NCI-H226 (cell line): ENCODE measurements at places on chromosomes 13 and 19.
A peak's percentile ranks its signal among the peaks of the same experiment; 100 is the strongest.

GRCh38 chr19:2327773-2328400 lies 499 bp downstream of the LSM7 start:
- DNase-seq, result peak; percentile 63

DNA sequence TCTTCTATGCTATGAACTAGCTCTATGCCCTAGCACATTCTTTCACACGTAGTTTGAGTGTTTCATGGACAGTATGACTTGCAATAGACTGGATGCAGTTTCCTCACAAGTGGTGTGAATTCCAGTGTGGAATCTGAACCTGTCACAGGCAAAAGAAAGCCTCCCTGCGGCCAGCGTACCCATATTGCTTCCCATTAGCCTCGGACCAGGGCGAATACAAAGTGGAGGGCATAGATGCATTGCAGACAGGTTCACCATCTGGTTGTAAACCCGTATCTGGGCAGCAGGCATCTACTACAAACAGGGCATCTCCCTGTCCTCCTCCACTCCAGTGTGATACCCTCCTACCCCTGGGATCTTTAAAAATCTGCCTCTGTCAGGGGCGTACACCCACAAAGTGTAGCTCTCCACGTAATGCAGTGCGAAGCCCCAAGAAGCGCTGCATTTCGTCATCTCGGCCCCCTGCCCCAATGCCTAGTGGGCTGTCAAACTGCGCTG lies 1.4 kb upstream of the CIC start:
- DNase-seq, result no peak

- DNase-seq, result peak; percentile 83
These were observed 76.2 kb upstream of the TNFSF11 start for GRCh38 chr13:42497798-42498197.

- no peak for DNase-seq
These were observed 58.8 kb upstream of the UBL3 start for GRCh38 chr13:29909081-29909730.

GRCh38 chr13:111460548-111461444 lies 140.4 kb downstream of the TEX29 start:
- peak; percentile 6 for DNase-seq

DNA sequence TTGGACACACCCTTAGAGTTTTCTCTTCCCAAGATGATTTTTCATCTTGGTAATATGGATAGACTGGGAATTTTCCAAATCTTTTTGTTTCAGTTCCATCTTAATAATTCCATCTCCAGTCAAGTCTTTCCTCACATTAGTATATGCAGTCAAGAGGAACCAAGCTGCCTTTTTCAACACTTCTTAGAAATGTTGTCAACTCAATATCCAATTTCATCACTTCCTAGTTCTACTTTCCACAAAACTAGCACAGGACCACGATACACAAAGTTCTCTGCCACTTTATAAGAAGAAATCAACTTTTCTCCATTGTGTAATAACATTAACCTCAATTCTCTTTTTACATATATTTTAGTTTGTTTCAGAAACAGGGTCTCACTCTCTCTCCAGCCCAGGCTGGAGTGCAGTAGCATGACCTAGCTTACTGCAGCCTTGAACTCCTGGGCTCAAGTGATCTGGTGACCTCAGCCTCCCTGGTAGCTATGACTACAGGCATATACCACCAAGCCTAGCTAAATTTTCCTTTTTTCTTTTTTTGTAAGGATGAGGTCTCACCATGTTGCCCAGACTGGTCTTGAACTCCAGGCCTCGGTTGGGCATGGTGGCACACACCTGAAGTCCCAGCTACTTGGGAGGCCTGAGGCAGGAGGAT lies 15.5 kb downstream of the ZNF443 start:
- DNase-seq, result no peak

DNA sequence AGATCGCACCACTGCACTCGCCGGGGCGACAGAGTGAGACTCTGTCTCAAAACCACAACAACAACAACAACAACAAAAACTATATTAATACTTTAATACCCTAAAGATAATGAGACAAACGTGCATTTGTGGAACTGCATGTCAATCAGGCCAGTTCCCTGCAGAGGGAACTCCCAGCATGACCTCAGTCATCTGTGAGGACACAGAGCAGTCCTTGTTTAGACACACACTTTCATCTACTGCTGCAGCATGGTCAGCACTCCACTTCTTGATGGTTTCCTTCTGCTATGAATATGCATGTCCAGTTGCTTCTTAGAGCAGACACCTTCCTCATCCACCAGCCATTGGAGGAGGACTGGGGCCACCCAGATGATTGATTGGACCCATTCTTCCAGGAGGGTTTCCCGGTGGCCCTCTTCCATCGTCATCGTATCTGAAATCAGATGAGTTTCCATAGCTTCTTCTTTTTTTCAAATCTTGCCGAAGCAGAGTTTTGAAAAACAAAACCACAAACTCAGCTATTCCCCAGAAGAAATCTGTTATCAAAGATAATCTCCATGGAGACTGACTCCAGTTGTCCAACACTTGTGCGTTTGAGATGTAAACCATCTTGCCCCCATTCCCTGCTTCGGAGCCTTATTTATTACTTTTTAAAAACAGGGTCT lies 26.5 kb downstream of the ZNF607 start:
- DNase-seq, result no peak

DNA sequence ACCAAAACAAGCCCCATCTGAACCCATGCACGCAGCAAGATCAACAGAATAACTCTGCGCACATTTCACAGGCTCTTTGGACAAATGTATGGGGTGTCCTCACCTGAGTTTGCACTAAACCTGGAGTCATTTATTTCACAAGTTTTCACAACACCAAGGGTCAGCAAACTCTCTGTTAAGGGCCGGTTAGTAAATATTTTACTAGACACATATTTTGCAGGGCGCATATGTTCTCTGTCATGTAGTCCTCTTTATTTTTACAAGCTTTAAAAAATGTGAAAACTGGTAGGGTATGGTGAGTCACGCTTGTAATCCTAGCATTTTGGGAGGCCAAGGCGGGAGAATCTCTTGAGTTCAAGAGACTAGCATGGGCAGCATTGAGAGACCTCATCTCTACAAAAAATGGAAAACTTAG lies 45.5 kb upstream of the DPRX start:
- DNase-seq, result no peak

DNA sequence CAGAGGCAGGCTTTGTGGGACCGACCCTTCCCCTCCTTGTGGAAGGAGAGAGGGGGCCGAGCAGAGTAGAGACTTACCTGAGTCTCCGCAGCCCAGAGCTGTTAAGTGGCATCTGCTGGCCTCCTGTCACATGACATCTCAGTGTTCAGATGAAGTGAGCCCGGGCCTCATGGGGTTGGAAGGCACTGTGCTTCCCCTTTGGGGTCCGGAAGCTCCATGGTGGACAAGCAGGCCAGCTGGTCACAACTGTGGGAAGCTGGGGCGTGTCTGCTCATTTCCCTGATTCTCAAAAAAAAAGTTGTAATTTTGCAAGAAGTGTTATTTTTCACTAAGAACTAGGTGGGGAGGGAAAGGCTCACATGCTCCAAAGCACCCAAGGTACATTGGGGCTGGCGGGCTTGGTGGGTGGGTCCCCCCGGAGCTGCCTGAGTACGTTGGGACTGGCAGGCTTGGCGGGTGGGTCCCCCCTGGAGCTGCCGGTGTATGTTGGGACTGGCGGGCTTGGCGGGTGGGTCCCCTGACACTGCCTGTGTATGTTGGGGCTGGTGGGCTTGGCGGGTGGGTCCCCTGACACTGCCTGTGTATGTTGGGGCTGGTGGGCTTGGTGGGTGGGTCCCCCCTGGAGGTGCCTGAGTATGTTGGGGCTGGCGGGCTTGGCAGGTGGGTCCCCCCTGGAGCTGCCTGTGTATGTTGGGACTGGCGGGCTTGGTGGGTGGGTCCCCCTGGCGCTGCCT lies 18.2 kb upstream of the DCUN1D2 start:
- DNase-seq, result no peak

- no peak for DNase-seq
These were observed 15.2 kb upstream of the GJA3 start for GRCh38 chr13:20175907-20176652.

GRCh38 chr13:73765651-73766384 lies 368.4 kb downstream of the KLF12 start:
- no peak for DNase-seq

GRCh38 chr19:11337080-11337479 lies 2.4 kb downstream of the RAB3D start:
- DNase-seq, result no peak

DNA sequence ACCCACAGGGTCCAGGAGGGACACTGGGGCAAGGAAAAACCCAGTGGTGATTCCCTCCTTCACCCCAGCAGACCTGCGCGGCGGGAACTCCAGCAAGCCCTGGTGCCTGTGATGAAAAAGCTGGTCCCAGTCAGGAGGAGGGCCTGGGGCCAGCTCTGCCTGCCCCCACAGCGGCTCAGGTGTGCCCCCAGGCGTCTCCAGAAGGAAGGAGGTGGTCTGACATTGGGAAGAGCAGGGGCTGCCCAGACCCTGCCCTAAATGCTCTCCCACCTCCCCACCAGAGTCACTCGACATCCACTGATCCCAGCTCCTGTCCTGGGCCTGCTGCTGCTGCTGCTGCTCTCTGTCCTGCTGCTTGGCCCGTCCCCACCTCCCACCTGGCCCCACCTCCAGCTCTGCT lies 6.2 kb downstream of the PTH2 start:
- DNase-seq, result no peak

DNA sequence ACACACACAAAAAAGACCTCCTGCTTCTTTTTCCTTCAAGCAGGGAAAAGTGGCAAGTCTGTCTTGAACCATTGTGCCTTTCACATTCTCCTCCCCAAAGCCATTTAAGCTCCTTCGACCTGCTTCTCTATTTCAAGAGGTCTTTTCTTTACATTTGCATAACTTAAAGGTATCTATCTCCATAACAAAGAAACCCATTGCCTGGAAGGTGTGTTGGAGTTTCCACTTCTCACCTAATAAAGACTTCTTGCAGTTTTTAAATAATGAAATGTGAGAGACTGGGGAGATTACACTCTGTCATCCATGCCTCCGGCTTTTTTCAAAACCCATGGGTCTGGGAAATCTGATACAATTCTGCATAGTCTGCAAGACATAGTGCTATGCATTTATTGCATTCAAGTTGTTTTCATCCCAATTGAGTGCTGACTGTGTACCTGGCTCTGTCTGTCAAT lies 41.8 kb upstream of the NBEA start:
- DNase-seq, result no peak

DNA sequence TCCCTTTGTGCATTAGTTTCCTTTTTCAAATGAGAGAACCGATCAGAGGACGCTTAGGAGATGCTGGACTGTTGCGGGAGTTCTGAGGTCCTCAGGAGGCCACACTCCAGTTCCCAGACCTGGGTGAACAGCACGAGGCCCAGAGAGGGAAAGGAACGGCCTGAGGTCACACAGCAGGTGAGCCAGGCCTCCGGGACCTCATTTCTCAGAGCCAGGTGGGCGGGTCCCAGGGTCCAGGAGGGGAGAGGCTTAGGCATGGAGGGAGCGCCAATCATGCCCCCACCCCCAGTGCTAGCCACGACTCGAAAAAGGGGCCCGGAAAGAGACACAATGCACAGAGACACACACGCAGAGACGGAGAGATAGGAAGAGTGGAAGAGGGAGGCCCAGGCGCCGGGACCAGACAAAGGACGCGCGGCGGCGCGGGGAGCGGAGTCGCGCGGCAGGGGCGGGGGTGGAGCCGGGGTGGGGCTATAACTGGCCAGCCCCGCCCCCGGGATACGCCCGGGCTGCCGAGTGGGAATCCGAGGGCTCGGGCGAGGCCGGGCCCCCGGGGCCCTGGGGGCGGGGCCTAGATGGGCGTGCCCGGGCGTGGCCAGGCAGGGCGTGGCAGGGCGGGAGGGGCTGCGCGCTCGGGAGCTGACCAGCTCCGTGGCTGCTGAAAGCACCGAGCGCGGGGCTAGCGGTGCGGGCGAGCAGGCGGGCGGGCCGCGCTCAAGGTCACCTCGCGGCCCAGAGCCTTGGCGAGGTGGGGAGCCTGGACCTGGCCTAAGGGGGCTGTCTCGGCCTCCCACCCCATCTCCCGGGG lies 1.6 kb downstream of the ELAVL3 start:
- DNase-seq, result no peak

- DNase-seq, result no peak
These were observed 290.0 kb downstream of the KCTD12 start for GRCh38 chr13:76596216-76596615.

GRCh38 chr19:16406356-16406755 lies 65.4 kb downstream of the EPS15L1 start:
- no peak for DNase-seq

DNA sequence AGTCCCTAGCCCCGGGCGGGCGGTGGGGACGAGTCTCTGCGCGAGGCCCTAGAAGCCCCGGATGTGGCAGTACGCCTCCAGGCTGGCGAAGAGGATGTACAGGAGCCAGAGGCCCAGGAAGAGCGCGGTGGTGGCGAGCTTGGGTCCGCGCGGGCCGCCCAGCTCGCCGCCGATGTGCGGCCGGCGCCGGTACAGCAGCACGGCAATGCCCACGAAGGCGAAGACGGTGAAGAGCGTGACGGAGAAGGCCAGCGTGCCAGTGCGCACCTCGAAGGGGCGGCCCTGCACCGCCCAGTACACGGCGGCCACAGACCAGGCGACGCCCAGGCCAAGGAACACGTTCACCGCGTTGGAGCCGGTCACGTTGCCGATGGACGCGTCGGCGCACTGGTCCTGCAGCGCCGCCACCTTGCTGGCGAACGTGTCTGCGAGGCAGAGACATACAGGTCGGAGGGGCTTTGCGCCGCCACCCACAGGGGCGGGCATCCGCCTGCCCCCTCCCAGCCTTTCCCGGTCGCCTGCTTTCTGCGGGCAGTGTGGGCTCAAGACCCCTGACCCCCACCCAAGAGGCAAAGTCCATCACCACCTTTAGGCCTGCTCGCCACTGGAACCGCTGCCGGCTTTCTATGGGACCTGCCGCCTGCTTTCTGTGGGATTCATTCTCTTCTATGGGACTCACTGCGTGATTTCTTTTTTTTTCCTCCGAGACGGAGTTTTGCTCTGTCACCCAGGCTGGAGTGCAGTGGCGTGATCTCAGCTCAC lies 10.9 kb upstream of the MEIS3 start:
- DNase-seq, result no peak

GRCh38 chr19:38649305-38650171 lies 2.1 kb downstream of the ACTN4 start:
- peak; percentile 82 for DNase-seq
